ENCODE measurements at places on chromosomes 13 and 19. TPM values are rescaled to one million over a fixed set of nuclear protein-coding genes. Genes with fewer than 3 reads are reported as not detected.

The SLC6A16 gene
- 0.17 TPM for total RNA-seq

The THSD1 gene
- total RNA-seq = 1.8 TPM

The PROZ gene
- total RNA-seq = not detected

The CYP4F11 gene
- 8.1 TPM for total RNA-seq

The C19orf44 gene
- 2.4 TPM for total RNA-seq

The ITM2B gene
- 456 TPM for total RNA-seq

- DNase-seq = no peak
Observed at GRCh38 chr13:79541426-79542049, 60.6 kb downstream of the NDFIP2 start.

DNA sequence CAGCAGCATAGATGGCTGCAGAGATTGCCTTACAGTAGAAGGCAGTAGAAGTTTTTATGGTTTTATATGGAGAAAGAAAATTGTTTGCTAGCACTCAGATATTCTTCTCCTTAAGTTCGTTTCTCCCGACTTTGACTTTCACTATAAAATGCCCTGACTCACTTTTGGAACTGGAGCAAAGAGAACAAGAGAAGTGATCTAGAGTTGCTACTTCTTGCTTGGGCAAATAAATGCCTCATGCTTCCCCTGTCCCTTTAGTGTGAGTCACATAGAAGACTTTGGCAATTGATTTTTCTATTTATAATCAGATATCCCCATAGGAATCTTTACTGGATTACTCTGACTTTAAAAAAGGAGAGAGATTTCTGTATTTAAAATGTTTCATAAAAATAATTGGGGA, 46.9 kb downstream of the ITGBL1 start:
- no peak for DNase-seq

GRCh38 chr13:50228527-50228926, 213.3 kb downstream of the KCNRG start:
- DNase-seq = no peak

DNA sequence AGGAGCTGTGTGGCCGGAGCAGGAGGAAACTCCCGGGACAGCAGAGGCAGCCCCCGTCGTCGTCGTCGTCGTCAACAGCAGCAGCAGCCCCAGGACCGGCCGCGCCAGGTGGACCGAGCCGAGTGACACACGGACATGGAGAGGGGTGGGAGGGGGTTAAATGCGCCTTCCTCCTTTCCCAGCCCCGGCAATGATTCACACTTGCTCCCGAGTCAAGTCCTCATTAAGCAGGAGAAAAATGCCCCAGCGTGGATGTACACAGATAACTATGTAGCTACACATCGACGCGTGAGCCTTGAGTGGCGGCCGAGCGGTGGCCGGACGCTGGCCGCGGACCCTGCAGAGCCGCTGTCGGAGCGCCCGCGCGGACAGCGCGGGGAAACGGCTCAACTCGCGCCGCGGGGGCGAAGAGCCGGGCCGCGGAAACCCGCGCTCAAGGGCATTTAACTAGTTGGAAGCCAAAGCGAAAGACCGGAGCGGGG, 645 bp downstream of the UBL3 start:
- DNase-seq = peak; percentile 63

- no peak for DNase-seq
Observed at GRCh38 chr19:5294403-5295160, 46.0 kb downstream of the PTPRS start.

Data from colonic mucosa (tissue), 4 donors.